RCC 7860 (cell line): ENCODE measurements at places on chromosomes 5 and 9.
A peak's percentile ranks its signal among the peaks of the same experiment; 100 is the strongest.

DNA sequence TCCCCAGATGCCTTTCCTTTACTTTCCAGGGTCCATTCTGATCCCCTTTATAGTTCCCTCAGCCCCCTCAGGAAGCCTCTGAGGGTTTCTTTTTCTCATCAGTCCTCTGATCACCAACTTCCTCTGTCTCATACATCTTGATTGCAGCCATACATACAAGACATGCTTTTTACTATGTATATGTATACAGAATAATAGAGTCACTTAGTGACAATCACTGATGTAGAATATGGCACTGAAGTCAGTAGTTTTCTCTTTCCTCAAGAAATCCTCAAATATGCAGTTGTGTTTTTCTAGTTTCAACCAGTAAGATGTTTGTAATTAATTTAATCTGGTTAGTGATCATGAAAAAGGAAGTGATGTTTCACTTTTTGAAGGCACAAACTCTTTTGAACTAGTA is 364.1 kb downstream of the MAN2A1 start:
- DNase-seq: no peak

DNA sequence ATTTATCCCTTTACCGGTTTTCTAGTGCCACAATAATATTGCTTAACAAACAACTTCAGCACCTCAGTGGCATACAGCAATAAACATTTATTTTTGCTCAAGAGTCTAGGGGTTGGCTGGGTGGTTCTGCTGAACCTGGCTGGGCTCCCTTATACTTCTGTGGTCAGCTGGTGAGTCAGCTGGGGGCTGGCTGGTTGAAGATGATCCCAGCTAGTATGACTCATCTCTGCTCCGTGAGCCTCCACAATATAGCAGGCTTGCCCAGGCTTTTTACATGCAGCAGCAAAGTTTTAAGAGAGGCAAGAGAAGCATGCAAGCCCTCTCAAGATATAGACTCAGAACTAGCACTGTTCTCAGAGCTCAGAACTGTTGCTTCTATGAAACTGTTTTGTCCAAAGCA is 523.5 kb upstream of the CLINT1 start:
- peak; percentile 88 for DNase-seq

- peak; percentile 86 for DNase-seq
Measured at GRCh38 chr5:14144586-14145434, 1.7 kb downstream of the TRIO start.

- DNase-seq: no peak
Measured at GRCh38 chr5:15774632-15775031, 274.7 kb downstream of the FBXL7 start.

DNA sequence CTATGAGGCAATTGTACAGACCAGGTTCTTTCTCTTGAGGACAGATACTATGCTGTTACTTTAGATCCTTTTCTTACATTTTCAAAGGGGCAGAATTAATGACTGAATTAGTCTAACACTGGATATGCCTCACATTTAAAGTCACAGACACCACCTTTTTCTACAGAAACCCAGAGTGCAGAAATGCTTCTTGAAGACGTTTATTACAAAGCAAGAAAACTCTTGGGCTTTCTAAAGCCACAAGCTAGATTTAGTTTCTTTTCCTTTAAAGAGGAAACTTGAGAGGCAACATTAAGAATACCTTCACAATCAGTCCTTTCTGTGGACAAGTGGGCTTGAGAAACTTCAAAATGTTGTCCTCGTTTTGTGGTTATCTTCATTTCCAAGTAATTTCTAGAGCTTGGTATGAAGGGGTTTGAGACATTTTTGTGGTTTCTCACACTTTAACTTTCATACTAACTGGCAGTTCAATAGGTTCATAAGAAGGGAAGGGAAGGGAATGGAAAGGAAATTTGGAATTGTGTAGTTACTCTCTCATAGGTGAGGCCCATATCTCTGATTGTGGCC is 527.4 kb downstream of the RASEF start:
- DNase-seq: no peak

GRCh38 chr5:160165137-160166068 is 46.2 kb upstream of the PWWP2A start:
- DNase-seq: peak; percentile 99

- DNase-seq: no peak
Measured at GRCh38 chr5:127864511-127864910, 161.3 kb downstream of the CCDC192 start.

GRCh38 chr9:77954666-77955015 is 77.0 kb downstream of the GNAQ start:
- DNase-seq: no peak

- no peak for DNase-seq
Measured at GRCh38 chr9:101498323-101498722, 35.3 kb upstream of the RNF20 start.

GRCh38 chr9:9045072-9045471 is 1245.5 kb upstream of the DMAC1 start:
- DNase-seq: no peak

- no peak for DNase-seq
Measured at GRCh38 chr5:169411786-169412430, 111.0 kb upstream of the SLIT3 start.
